Left kidney (tissue), 8 donors: ENCODE measurements at places on chromosomes 1 and 21. TPM values are rescaled to one million over a fixed set of nuclear protein-coding genes. Genes with fewer than 3 reads are reported as not detected.

The LDLRAD1 gene
- polyA plus RNA-seq: not detected

The NCF2 gene
- polyA plus RNA-seq: 2.9 TPM

The ZCCHC17 gene
- 53.9 TPM for polyA plus RNA-seq

The IL10 gene
- polyA plus RNA-seq: 0.42 TPM

The PRDX6 gene
- 359 TPM for polyA plus RNA-seq

The CDA gene
- 3.8 TPM for polyA plus RNA-seq

The DYNLT5 gene
- polyA plus RNA-seq: 3.2 TPM

The SYPL2 gene
- 13.4 TPM for polyA plus RNA-seq

The TMEM167B gene
- 40.9 TPM for polyA plus RNA-seq

The S100A14 gene
- polyA plus RNA-seq: 16.8 TPM

The CCDC17 gene
- 1.3 TPM for polyA plus RNA-seq

The BLACAT1 gene
- 3.6 TPM for polyA plus RNA-seq

The OR2T8 gene
- not detected for polyA plus RNA-seq

The ERMAP gene
- polyA plus RNA-seq: 26.7 TPM

The BACH1 gene
- polyA plus RNA-seq: 52.5 TPM

The TXLNA gene
- polyA plus RNA-seq: 50.7 TPM

The PCAT6 gene
- 2.9 TPM for polyA plus RNA-seq

The LAX1 gene
- polyA plus RNA-seq: 0.27 TPM

The LCK gene
- 5.2 TPM for polyA plus RNA-seq

The TMEM200B gene
- polyA plus RNA-seq: 13.4 TPM

The ST6GALNAC5 gene
- 3.0 TPM for polyA plus RNA-seq

The KLHDC9 gene
- 15.0 TPM for polyA plus RNA-seq

The SPRR2B gene
- polyA plus RNA-seq: not detected

The SLC6A9 gene
- polyA plus RNA-seq: 6.8 TPM

The TRAPPC3 gene
- 64.9 TPM for polyA plus RNA-seq

The KCNE1 gene
- polyA plus RNA-seq: 0.18 TPM

The IL22RA1 gene
- polyA plus RNA-seq: 4.0 TPM

The CHIA gene
- not detected for polyA plus RNA-seq

The KIRREL1 gene
- 182 TPM for polyA plus RNA-seq

The CLDN17 gene
- polyA plus RNA-seq: not detected

The CHD5 gene
- 0.28 TPM for polyA plus RNA-seq

The LIN9 gene
- 12.3 TPM for polyA plus RNA-seq

The TDRD10 gene
- polyA plus RNA-seq: 1.4 TPM

The NBPF10 gene
- 4.3 TPM for polyA plus RNA-seq

The CTSK gene
- polyA plus RNA-seq: 27.6 TPM

The KCNQ4 gene
- polyA plus RNA-seq: 2.0 TPM

The PRAMEF13 gene
- polyA plus RNA-seq: not detected

The PGLYRP3 gene
- not detected for polyA plus RNA-seq

The HMCN1 gene
- polyA plus RNA-seq: 61.3 TPM

The FMO5 gene
- 10.5 TPM for polyA plus RNA-seq

The CD52 gene
- polyA plus RNA-seq: 5.6 TPM

The IGSF21 gene
- 0.12 TPM for polyA plus RNA-seq

The RGS21 gene
- polyA plus RNA-seq: not detected

The DTL gene
- polyA plus RNA-seq: 24.5 TPM

The PADI2 gene
- polyA plus RNA-seq: 2.7 TPM
